H1 (cell line): ENCODE measurements at places on chromosomes 11 and 22.
A peak's percentile ranks its signal among the peaks of the same experiment; 100 is the strongest.

GRCh38 chr11:72738199-72739141 is 13.7 kb downstream of the ARAP1 start:
- DNase-seq: no peak

GRCh38 chr11:19890308-19890707 is 177.7 kb downstream of the NAV2 start:
- no peak for DNase-seq

DNA sequence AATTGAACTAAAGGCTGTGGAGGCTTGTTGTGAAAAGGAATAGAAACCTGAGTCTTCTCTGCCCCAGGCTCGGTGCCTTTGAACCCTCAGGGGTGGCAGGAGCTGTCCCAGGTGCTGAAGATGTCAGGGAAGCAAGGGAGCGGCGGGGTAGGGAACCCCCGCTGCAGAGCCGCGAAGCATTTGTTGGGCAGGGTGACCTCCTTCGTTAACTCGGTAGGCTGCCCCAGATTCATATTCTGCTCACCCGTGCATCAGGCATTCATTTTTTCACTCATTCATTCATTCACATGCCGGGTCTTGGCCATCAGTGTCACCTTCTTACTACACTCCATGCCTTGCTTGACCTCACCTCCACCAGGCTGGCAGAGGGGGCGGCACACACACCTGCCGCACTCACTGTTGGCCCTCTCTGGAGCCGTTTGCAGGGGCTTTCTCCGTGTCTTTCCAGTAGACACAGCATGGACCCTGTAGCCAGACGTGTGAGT is 618.9 kb downstream of the BRD1 start:
- no peak for DNase-seq

DNA sequence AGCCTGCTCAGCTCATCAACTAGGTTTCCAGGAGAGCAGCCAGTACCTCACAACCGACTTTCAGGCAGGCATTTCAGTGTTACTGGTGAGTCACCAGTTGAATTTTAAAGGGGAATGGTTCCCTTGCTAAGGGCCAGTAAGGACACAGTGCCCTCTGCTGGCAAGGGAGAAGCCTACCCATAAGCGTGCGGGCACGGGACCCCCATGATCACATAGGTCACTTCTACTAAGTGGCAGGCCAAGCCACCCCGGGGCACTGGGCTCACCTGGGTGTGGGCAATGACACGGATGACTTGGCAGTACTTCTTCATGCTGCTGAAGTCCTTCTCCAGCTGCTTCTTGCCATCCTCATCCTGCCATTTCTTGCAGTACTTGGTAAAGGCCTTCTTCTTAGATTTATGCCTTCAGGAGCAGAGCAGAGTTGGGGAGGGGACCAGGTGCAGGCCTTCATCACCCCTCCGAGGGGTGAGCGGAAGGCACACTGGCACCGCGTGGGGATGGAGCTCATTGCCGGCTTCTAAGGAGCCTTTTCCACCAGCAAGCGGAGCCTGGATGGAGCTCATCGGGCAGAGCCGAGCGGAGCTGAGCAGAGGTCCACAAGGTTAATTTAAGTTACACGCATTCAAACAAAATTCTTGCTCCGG is 2.9 kb downstream of the RPL3 start:
- DNase-seq: no peak

DNA sequence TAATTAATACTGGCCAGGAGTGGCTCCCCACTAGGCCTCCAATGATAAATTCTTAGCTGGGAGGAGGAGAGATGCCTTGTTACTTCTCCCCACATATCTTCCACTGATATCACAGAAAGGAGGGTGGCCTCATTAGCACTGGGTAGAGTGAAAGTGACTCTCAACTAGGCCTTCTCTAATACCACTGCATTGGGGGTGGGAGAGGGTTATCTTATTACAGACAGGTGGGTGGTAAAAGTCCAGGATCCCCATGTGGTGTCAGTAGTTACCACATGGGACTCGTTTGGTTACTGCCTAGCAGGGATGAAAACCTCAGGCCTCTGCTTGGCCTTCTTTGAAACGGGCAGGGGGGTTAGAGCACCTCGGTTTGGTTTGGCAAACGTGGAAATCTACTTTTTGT is 167.3 kb downstream of the UVRAG start:
- no peak for DNase-seq

DNA sequence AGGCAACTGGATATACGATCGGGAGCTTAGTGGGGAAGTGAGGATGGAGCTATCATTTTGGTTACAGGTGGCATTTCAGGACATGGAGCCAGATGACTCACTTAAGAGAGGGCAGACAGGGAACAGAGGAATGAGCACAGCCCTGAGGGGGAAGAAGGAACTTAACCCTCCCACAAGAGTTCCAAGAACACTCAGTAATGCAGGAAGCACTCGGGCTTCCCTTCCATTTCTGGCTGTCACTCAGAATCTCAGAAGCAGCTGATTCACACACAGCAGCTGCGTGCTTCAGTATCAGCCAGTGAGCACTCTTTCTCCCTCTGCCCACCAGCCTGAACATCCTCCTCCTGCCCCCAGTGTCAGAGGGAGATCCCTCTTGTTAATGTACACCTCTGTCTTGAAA is 34.8 kb downstream of the EFCAB6 start:
- DNase-seq: no peak

GRCh38 chr22:40176921-40177737 is 596 bp upstream of the TNRC6B start:
- peak; percentile 46 for DNase-seq

DNA sequence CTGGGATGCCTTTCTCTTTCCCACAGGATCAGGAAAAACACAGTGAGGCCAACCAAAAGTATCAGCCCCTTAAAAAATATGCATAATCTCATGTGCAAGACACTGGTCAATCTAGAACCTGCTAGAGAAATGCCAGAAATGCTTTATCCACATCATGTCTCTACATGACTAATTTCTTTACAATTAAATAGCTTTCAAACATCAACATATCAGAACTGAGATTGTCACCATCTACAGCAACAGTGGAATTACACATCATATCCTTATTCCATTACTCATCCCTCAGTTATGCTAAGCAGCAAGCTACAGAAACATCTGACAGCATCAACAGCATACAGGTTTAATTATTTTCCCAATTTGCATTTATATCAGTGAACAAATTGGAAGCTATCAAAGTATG is 78.8 kb downstream of the DDIAS start:
- DNase-seq: no peak

DNA sequence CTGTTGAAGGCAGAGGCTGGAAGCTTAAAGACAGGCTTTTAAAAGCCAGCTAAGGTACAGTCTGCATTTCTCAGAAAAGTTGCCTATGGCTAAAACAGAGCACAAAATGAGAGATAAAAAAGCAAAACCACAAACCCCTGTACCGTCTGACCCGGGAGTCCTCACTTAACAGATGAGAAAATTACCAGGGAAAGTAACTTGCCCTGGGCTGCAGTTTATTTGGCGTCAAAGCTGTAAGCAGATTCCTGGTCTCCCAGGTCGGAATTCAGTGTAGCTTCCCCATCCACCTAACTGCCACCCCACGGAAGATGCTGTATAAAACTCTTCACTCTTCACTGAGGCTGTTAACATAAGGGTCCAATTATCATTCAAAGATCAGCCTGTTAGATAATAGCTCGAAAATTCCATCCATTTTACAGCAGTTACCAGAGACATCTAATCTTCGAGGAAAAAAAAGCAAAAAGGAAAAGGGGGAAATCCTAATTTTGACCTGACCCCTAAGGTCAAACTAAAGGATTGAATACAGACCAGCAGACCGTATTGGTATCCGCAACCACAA is 1.5 kb downstream of the TCF20 start:
- DNase-seq: no peak

- DNase-seq: peak; percentile 89
These were observed 1.8 kb upstream of the RASGRP2 start for GRCh38 chr11:64745521-64746328.

DNA sequence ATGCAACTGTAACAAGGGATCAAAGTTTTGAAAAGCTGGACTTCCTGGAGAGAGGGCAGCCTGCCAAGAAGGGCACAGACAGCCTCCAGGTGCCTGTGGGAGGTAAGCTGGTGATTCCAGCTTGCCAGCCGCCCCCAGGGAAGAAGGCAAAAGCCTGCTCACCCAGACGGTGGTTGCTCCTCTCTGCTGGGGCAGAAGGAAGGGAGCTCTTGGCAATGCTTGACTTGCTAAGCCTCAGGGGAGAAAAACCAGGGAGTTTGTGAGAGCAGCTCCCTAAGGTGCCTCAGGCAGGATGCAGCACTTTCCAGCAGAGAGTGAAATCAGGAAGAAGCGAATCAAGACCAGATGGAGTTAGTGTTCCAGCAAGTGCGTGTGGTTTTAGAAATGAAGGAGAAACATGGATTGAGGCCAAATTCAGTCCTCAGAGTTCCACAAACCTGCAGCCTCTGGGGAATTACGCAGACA is 553.6 kb downstream of the BUD13 start:
- DNase-seq: no peak

DNA sequence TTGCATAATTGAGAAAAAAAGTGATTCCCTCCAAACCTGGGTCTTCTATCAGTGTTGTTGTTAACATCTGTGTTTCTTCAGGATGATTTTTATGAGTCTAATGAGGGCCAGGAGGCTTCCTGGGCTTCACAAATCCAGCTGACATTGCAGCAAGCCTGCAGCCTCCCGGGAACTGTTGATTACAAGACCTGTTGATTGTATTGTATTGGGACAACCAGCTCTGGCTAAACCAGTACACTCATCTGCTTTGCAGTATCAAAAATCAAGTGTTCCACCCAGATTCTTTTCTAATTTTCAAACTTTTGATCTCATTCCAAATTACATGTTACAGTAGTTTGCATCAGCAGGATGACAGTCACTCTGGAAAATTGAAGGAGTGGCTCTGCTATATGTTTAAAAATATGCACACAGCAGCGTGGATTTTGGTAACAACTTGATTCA is 16.1 kb upstream of the PRSS23 start:
- no peak for DNase-seq

DNA sequence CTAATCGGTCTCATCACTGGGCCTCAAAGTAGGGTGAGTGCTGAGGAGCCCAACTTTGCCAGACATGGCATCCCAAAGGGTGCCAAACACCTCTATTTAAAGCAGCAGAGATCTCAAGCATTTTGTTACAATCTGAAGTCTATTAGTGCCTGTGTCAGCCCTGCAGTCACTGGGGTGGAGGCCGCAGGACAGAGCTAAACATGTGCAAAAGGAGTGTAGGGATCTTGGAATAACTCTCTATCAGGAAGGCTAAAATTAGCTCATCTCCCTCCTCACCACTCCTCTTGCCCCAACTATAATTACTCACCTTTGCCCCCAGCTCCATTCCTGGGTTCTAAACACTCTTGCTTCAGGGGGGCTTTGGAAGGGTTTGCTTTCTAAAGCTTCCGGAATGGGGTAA is 87.5 kb downstream of the TIMP3 start:
- no peak for DNase-seq

DNA sequence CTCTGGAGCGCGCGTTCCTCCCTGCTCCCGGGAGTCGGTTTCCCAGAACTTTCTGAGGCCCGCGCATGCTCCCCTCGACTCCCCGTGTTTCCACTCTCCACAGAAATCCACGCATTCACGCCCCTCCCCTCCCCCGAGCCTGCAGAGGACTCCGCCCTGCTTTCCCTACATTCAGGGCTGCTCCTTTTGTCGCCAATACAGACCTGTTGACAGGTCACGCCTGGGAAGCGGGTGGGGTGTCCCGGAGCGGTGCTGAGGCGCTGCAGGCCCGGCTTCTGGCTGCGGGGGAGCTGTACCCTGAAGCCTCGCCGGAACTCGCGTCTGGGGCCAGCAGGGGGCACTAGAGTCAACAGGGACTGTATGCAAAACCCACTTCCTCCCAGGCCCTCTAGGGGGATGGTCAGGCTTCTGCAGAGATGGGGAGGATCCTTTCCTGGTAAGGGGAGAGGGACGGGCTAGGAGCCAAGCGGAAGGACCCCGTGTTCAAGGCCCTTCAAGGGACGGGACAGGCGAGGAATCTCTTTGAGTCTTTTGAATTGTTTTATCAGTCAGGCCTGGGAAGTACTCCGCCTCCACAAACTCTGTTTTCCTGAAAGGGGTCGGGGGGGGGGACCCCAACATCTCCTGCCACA is at the start of gene PRAME:
PRAME (minus strand) TSS at position 294 of the 632 bp plus-strand sequence. CDS start 2,433 bp downstream, outside the sequence.
- peak; percentile 96 for DNase-seq

DNA sequence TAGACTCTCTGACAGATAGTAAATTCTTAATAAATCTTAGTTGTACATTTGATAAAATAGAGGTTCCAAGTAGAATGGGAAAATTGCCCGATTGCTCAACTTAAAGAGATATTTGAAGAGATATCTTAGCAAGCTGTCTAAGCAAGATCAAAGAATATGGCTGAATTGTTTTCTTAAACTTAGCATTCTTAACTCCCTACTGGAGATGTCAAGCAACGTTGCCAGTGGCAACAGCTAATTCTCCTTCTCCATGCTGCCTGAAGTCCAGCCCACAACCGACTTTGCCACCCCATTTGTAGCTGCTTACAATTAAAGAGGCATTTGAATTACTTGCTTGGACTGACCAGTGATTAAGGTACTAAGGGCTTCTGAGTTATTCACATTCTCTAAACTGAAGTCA is 94.4 kb downstream of the FAM181B start:
- no peak for DNase-seq

DNA sequence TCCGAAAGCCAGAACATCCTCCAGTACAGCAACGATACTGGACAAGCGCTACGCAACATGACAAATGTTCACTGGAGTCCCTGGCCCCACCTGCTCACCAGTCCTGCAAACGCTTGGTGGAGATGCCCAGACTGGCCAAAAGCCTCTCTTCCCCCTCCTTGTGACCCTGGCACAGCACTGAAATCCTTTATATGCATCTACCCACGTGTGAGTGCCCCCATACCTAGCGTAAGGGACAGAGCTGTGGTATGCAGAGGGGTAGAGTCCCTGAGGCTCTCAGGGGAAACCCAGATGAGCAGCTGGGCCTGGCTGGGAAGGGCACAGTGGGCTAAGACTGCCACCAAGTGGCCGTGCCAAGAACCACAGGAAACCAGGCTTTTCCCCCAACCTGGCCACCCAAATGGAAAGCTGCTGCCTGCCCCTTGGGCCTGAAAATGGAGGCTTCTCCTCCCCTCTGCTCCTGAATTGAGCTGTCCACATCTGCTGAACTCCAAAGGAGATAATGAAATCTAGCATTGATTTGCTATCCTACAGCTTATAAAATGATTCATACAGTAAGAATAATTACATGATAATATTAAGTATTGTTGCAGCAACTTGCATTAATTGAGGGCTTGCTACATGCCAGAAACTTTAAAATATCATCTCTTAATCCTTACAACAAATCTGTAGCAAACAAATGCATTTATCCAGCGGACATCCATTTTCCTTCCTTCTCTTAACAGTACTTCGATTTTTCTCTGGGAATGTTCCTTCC is 24.8 kb upstream of the TTC12 start:
- DNase-seq: peak; percentile 86
